Keratinocyte (primary cell): ENCODE measurements at places on chromosomes 1 and 21. TPM values are rescaled to one million over a fixed set of nuclear protein-coding genes. Genes with fewer than 3 reads are reported as not detected.
A peak's percentile ranks its signal among the peaks of the same experiment; 100 is the strongest.

The CRNN gene
- polyA plus RNA-seq, result 0.04 to 0.05 TPM (median 0.05 TPM) in 3 replicates

GRCh38 chr1:237562242-237562823 lies 328.4 kb downstream of the ZP4 start:
- H3K36me3 ChIP-seq, result no peaks in the 10 kb centered on the region
- H3K27me3 ChIP-seq, result no peaks in the 10 kb centered on the region
- peak; percentile 33 for DNase-seq
- H3K4me3 ChIP-seq, result no peak overlapping the region
- H3K4me1 ChIP-seq, result no peaks in the 10 kb centered on the region

DNA sequence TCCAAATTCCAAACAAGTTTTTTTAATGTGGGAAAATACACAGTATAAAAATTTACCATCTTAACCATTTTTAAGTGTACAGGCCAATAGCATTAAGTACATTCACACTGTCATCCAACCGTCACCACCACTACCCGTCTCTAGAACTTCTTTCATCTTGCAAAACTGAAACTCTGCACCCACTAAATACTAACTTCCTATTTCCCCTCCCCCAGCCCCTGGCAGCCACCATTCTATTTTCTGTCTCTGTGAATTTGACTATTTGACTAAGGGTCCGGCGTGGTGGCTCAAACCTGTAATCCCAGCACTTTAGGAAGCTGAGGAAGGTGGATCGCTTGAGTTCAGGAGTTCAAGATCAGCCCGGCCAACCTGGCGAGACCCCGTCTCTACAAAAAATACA lies 36.1 kb downstream of the CLSTN1 start:
- no peak for DNase-seq
- peaks cover 11% of the 10 kb centered on the region for H3K4me1 ChIP-seq

The MYOG gene
- not detected in 3 replicates for polyA plus RNA-seq

- H3K36me3 ChIP-seq, result no peaks in the 10 kb centered on the region
- H3K27me3 ChIP-seq, result no peaks in the 10 kb centered on the region
- no peaks in the 10 kb centered on the region for H3K4me1 ChIP-seq
- no peak overlapping the region for H3K27ac ChIP-seq
- H3K4me3 ChIP-seq, result no peak overlapping the region
Measured at GRCh38 chr1:246128494-246129069, 378.5 kb downstream of the SMYD3 start.

DNA sequence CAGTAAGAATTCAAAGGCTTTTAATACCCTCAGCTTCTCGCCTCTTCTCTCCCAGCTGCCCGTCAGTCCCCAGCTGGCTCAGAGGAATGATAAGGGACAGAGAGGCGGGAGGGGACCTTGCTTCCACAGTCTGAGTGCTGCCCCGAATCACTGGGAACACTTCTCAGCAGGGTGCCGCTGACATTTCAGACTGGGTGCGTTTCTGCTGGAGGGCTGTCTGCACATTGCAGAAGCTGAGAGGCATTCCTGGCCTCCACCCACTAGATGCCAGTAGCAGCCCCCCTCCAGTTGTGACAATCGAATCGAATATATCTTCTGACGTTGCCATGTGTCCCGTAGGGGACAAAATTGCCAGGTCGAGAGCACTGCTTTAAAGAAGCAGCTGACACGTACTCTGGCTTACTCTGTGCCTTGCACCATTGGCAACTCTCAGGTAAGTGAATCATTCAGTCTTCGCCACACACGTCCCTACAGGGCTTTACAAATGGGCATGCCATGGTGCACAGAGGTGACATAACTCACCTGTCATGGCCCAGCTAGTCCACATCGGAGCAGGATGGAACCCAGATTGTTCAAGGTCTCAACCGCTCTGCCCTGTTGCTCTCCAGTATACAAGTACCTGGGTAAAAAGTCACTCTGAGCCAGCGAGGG lies 23.9 kb downstream of the CTNNBIP1 start:
- no peak for DNase-seq
- no peak overlapping the region for H3K27ac ChIP-seq
- H3K4me3 ChIP-seq, result no peak overlapping the region
- peaks cover 70% of the 10 kb centered on the region for H3K4me1 ChIP-seq

The SLC45A1 gene
- polyA plus RNA-seq, result 0.09 to 0.15 TPM (median 0.14 TPM) in 3 replicates

DNA sequence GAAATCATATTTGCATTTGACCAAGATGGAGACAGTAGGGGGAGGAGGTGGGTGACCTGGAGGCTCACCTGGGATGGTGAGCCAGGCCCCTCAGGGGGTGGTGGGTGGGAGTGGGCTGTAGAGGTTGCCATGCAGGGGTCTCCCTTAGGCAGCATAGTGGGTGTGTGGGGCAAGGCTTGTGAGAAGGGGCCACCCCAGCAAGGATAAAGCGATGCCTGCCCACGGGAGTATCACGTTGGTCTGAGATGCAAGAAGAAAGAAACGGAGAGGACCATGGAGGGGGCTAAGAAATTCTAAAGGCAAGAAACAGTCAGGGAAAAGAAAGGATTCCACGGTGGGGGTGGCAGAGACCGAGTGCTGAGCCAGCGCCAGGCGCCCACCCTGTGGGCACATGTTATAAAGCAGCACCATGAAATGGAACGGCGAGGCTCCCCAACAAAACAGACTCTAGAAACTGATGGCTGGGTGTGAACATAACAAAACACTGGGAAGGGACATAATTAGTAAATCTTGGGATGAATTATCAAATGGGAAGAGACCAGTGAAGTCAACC lies 11.7 kb upstream of the C2CD2 start:
- DNase-seq, result no peak
- H3K4me3 ChIP-seq, result no peak overlapping the region
- no peaks in the 10 kb centered on the region for H3K27me3 ChIP-seq
- H3K4me1 ChIP-seq, result no peaks in the 10 kb centered on the region
- H3K36me3 ChIP-seq, result no peaks in the 10 kb centered on the region

DNA sequence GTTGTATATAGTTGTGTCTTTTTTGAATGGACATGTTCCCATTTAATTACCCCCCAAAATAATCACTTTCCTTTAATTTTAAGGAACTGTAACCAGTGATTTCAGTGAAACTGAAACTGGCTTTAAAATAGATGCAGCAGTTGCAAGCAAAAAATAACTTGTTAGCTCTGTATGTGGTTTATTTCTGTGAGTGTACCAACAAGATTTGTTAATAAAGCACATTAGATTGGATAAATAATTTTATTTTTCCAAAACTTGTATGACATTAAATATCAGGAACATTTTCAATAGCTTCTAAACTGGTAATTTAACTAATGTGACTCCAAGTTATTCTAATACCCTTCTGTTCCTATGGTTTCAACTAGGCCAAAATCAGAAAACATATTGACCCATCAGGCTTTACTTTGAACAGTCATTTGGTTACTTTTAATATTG lies 184.3 kb upstream of the CACYBP start:
- H3K4me3 ChIP-seq, result no peak overlapping the region
- H3K27me3 ChIP-seq, result no peaks in the 10 kb centered on the region
- H3K4me1 ChIP-seq, result peaks cover 48% of the 10 kb centered on the region
- no peak for DNase-seq
- peak overlapping the region; percentile 64 for H3K27ac ChIP-seq
- H3K36me3 ChIP-seq, result no peaks in the 10 kb centered on the region

GRCh38 chr1:244066954-244067716 lies 16.1 kb downstream of the ZBTB18 start:
- H3K4me1 ChIP-seq, result peaks cover 5% of the 10 kb centered on the region
- no peak overlapping the region for H3K4me3 ChIP-seq
- no peaks in the 10 kb centered on the region for H3K36me3 ChIP-seq
- H3K27me3 ChIP-seq, result no peaks in the 10 kb centered on the region

GRCh38 chr21:42202321-42202720 lies 16.6 kb upstream of the ABCG1 start:
- no peak overlapping the region for H3K27ac ChIP-seq
- no peaks in the 10 kb centered on the region for H3K36me3 ChIP-seq
- no peaks in the 10 kb centered on the region for H3K27me3 ChIP-seq
- H3K4me3 ChIP-seq, result no peak overlapping the region

- no peaks in the 10 kb centered on the region for H3K4me1 ChIP-seq
- DNase-seq, result no peak
- no peaks in the 10 kb centered on the region for H3K27me3 ChIP-seq
- no peak overlapping the region for H3K27ac ChIP-seq
- H3K36me3 ChIP-seq, result no peaks in the 10 kb centered on the region
Measured at GRCh38 chr1:181416268-181416860, 67.0 kb upstream of the CACNA1E start.

- no peaks in the 10 kb centered on the region for H3K27me3 ChIP-seq
- DNase-seq, result no peak
- no peaks in the 10 kb centered on the region for H3K36me3 ChIP-seq
- H3K27ac ChIP-seq, result no peak overlapping the region
Measured at GRCh38 chr1:56590520-56591011, 11.2 kb upstream of the PLPP3 start.

DNA sequence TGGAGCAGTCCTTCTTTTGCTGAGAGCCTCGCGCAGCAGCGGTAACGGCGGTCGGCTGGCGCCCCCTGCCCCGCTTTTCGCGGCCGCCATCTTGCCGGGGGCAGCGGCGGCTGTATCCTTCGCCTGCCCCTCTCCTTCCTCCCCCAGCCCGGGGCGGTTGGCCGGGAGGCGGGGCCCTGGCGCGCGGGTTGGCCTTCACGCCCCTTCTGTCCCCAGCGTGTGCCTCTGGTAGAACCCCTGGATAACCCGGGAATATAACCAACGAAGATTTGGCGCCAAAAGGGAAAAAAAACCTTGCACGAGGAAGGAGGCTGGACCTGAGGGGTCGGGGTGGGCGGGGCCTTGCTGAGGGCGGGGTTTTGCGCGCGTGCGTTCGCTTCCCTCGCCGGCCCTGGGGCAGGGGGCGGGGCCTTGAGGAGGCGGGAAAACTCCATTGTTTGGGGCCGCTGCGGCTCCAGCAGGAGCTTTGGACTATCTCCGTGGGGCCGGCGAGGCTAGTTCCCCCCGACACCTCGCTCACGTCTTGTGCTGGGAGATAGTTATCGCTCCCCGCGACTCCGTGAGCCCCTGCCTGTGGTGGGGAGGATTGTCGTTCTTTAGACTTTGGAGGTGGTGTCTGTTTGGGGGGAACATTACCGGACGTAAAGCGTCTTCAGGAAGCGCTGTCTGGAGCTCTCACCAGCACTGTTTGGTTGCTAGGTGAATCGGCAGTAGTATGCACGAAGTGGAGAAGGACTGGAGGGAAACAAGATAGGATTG lies 689 bp downstream of the NASP start:
- H3K4me3 ChIP-seq, result peak overlapping the region; percentile 79
- peaks cover 11% of the 10 kb centered on the region for H3K4me1 ChIP-seq
- no peaks in the 10 kb centered on the region for H3K27me3 ChIP-seq
- no peak for DNase-seq

The PRDM15 gene
- 5.2 to 8.5 TPM (median 5.6 TPM) in 3 replicates for polyA plus RNA-seq

DNA sequence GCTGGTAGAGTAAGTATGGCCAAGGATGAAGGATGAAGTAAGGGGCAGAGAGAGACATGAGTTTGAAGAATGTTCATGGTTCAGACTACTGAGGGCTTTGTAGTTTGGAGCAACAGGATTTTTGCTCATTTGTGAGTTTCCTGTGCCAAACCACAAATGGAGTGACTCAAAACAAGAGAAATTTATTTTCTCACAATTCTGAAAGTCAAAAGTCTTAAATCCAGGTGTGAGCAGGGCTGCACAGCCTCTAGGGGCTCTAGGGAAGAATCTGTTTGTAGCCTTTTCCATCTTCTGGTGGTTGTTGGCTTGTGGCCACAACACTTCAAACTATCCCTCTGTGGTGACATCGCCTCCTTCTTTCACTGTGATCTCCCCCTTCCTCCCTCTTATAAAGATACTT lies 58.9 kb downstream of the RHOU start:
- DNase-seq, result no peak
- H3K27me3 ChIP-seq, result peaks cover 3% of the 10 kb centered on the region
- no peaks in the 10 kb centered on the region for H3K36me3 ChIP-seq
- H3K27ac ChIP-seq, result no peak overlapping the region
- no peaks in the 10 kb centered on the region for H3K4me1 ChIP-seq
- no peak overlapping the region for H3K4me3 ChIP-seq

DNA sequence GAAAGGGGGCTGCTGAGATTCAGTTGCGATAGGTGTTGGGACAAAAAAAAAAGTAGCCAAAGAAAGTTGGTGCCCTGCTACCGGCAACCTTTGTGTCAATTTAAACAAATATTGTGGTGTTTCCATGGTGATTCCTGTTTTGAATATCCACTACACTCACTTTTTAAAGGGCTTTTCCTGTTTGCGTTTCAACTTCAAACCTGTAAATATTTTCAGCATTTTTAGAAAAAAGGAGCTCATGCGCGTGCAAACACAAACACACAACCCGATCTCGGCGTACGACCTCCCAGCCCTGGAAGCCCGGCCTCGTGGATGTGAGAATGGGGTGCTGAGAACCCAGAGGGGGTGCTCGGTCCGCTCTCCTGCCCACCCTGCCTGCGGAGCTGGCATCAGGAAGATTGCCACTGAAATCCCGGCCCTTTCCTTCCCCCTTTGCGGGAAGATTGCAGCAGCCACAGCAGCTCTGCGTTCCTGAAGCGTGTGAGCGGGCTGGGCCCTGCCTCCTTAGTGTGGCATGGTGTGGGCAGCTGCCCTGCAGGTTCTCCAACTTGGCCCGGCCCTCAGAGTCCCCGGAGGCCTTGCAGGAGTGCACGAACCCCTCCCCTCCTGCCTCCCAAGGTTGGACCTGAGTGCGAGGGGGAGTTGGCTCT lies 34.8 kb downstream of the CASZ1 start:
- no peak for DNase-seq
- H3K4me3 ChIP-seq, result no peak overlapping the region

- H3K27me3 ChIP-seq, result peaks cover 15% of the 10 kb centered on the region
- no peak overlapping the region for H3K4me3 ChIP-seq
- H3K36me3 ChIP-seq, result no peaks in the 10 kb centered on the region
- H3K27ac ChIP-seq, result no peak overlapping the region
- DNase-seq, result no peak
Measured at GRCh38 chr1:29129916-29130315, 6.2 kb upstream of the TMEM200B start.

The C1orf87 gene
- not detected in 3 replicates for polyA plus RNA-seq

- H3K27ac ChIP-seq, result no peak overlapping the region
- no peaks in the 10 kb centered on the region for H3K27me3 ChIP-seq
- no peak overlapping the region for H3K4me3 ChIP-seq
- DNase-seq, result no peak
- H3K4me1 ChIP-seq, result no peaks in the 10 kb centered on the region
Measured at GRCh38 chr1:222953585-222953984, 138.7 kb downstream of the DISP1 start.
